ENCODE measurements at places on chromosomes 3 and 15. TPM values are rescaled to one million over a fixed set of nuclear protein-coding genes. Genes with fewer than 3 reads are reported as not detected.
A peak's percentile ranks its signal among the peaks of the same experiment; 100 is the strongest.

Gene WDR93
- not detected for total RNA-seq

Gene PTH1R
- not detected for total RNA-seq

Gene CCK
- not detected for total RNA-seq

- no peak for DNase-seq
These were observed 381.9 kb upstream of the AGTR1 start for GRCh38 chr3:148315756-148316155.

GRCh38 chr3:158221426-158221825 is 111.5 kb downstream of the RSRC1 start:
- no peak for DNase-seq

DNA sequence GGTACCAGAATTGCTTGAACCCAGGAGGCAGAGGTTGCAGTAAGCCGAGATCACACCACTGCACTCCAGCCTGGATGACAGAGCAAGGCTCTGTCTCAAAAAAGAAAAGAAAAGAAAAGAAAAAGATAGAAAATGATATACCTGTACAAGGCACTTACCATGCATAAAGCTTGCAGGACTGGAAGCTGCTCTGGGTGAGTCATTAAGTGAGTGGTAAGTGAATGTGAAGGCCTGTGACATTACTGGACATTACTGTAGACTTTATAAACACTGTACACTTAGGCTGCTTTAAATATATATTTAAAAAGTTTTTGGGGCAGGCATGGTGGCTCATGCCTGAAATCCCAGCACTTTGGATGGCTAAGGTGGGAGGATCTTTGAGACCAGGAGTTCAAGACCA is 99.2 kb downstream of the SLMAP start:
- no peak for DNase-seq

DNA sequence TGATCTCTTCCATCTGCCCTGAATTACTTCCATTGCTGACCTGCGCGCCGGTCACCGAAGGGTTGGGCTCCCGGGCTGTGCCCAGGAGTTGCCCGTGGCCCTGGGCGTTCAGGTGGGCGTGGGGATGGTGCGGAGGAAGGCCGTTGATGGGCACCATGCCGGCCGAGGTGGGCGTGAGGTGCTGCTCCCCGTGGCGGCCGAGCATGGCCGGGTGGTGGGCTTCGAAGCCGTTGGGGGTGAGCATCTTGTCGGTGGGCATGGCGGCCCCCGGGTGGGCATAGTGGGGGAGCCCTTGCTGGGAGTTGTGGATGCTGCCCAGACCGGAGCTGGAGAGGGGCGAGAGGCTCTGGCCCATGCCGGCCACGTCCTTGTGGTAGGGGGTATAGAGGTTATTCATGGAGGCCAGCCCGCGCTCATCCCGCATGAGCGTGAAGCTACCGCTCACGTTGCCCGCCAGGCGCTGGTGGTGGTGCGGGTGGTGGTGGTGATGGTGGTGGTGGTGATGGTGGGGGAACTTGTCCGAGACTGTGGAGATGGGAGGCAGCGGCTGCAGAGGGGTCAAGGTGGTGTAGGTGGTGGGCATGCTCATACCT is 1.0 kb downstream of the ONECUT1 start:
- DNase-seq = no peak

DNA sequence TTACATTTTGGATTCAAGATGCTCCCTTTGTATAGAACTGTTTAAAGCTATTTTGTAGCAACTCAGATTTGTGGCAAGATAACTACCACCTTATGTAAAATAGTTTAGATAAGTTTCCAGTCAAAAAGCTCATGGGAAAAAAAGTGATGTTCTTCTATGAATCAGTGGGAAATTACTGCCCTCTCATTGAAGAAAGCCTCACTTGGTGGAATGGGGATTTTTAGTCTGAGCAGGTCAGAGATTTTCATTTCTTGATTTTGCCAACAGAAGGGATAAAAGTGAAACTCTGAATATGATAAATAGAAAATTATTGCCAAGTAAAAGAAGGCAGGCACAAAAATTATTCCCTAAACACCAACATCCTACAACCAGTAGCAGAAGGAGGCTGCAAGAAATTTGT is 25.8 kb upstream of the CSTA start:
- no peak for DNase-seq

- no peak for DNase-seq
These were observed 325.4 kb downstream of the UACA start for GRCh38 chr15:70437882-70438451.

- no peak for DNase-seq
These were observed 40.5 kb downstream of the NGRN start for GRCh38 chr15:90305932-90306331.

DNA sequence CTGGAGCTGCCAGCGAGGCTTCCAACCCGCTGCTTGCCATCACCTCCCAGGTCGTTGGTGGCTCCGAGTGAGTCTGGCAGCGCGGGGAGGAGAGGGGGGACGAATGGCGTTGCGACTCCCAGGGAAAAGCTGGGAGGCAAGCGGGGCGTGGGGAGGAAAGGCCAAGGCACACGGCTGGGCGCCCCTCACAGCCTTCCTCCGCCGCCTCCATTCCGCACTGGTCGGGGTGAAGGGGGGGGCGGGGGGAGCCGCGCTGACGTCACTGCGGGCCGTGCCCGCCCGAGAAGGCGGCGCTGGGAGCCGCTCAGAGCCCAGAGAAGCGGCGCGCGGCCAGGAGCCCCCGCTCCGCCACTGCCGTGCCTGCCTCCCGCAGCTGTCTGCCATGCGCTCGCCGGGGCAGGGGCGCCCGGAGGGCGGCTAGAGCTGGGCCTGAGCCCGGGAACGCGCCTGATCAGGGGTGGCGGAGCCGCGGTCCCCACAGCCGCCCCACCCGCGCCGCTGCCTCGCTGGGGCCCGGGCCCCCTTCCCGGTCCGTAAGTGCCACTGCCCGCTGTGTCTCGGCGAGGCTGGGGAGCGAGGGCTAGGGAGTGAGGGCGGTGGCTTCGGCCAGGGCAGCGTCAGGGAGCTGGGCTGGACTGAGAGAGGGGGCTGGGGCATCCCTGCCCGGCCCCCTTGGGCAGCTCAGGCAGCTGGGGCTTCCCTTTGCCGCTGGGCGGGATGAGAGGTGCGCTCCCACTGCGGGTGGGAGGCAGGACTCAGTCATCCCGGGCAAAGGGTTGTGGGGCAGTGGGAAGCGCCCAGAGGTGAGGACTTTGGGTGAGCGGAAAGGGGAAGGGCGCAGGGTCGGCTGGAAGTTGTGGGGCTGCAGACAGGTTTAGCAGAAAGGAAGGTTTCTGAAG is 27.8 kb upstream of the POLG start:
- DNase-seq = no peak

- DNase-seq = no peak
These were observed 66.3 kb upstream of the RASGRF1 start for GRCh38 chr15:79156704-79157375.

DNA sequence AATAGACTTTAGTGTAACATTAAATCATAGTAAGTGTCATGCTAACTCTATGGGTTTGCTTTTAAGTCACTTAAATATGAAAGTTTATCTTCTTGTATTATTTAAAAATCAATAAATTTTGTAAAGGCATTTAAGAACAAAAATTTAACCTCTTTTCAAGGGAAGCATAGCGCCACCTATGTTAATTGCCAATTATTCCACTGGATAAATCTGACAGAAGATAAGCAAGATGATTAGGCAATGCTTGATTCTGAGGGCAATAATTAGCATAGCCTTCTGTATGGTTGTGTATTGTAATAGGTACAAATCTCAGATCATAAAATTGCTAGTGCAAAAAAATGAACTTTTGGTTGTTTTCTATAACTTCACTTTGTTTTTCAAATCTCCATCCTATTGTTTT is 560.1 kb downstream of the GRM7 start:
- DNase-seq = no peak

DNA sequence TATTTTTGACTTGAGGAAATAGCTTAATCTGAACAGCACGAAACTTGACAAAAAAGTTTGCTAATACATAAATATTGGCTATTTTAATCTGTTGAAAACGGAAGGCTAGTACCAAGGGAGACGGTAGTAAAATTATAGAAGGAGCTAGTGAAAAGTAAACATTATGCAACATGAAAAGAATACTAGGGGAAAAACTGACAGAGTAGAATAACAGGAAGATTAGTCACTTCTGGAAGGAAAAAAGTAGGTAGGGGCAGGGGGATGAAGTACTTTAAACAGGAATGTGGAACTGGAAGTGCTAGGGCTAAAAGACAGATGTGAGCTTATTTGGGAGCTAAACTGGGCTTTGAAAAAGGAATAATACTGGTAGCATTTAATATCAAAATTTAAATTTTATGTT is 60.1 kb downstream of the MBNL1 start:
- DNase-seq = no peak

DNA sequence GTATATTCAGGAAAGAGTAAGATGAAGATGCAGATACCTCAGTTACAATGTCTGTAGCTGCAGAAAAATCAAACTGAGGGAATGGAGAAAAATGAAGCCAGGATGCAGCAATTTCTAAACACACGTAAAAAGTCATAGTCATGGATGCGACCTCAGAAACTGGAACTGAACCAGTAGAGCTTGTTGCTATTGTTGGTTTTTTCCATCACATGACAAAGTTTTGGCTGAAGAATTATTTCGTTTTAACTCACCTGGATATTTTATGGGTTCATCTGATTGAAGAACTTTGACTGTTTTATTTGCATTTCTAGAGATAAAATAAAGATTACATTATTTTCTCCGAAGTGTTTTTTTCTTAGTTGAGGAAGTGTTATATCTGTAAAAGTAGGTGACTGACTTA is 591.2 kb downstream of the ZBBX start:
- no peak for DNase-seq

Gene ACKR2
- 0.74 TPM for total RNA-seq

Gene ROBO1
- not detected for total RNA-seq

GRCh38 chr3:69182588-69183316 is 60.4 kb upstream of the LMOD3 start:
- DNase-seq = no peak

- DNase-seq = no peak
These were observed 26.7 kb downstream of the RAD51 start for GRCh38 chr15:40721701-40722100.

Gene GOLGA8N
- total RNA-seq = 1.0 TPM

- DNase-seq = no peak
These were observed 88.0 kb downstream of the PIK3R4 start for GRCh38 chr3:130658678-130659077.

GRCh38 chr15:46343196-46343935 is 708.5 kb downstream of the SQOR start:
- DNase-seq = no peak

GRCh38 chr3:114144909-114145688 is 33.8 kb downstream of the DRD3 start:
- peak; percentile 72 for DNase-seq

Gene GPR176
- 0.21 TPM for total RNA-seq

DNA sequence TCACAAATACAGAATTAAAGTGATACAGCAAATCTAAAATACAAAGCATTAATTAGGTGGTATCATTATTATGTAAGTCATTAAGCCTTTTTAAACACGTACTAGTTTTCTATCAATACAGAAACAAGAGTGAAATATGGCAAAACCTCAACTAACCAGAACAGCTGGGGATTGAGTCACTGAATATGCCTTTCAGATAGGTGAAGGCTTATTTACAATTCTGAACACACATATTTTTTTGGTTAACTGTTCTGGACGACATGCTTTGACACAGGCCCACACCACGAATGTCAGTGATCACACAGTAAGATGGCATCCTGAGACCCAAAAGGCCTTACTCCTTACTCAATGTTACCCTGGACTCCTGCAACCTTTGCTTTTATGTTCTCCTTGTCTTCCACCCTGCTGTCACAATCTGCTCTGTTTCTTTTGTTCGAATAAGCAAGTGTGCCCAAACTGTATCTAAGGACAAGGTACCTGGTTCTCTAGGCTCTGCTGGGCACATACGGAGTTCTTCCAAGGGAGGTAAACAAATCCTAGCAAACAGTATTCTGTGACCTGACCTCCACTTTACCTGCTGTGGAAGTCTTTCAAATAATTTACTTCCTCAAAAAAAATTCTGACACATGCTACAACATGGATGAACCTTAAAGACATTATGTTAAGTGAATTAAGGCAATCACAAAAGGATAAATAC is 7.0 kb downstream of the SFMBT1 start:
- no peak for DNase-seq

- no peak for DNase-seq
These were observed 29.1 kb upstream of the SCG3 start for GRCh38 chr15:51652084-51652668.

DNA sequence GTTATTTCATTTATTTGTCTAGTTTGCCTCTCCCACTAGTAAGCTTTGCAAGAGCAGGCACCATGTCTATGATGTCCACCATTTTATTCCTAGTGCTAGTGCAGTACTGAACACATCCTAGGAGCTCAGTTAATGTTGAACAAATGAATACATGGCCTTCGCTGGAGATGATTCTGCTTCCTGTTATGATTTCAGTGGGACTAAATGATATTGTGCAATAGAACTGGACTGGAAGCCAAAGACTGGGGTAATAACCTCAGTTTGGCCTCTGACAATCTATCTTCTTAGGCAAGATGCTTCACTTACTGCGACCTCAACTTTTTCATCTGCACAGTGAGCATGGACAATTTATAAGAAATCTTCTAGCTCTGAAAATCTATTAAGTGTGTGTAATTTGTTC is 191.3 kb downstream of the ADAMTSL3 start:
- no peak for DNase-seq

DNA sequence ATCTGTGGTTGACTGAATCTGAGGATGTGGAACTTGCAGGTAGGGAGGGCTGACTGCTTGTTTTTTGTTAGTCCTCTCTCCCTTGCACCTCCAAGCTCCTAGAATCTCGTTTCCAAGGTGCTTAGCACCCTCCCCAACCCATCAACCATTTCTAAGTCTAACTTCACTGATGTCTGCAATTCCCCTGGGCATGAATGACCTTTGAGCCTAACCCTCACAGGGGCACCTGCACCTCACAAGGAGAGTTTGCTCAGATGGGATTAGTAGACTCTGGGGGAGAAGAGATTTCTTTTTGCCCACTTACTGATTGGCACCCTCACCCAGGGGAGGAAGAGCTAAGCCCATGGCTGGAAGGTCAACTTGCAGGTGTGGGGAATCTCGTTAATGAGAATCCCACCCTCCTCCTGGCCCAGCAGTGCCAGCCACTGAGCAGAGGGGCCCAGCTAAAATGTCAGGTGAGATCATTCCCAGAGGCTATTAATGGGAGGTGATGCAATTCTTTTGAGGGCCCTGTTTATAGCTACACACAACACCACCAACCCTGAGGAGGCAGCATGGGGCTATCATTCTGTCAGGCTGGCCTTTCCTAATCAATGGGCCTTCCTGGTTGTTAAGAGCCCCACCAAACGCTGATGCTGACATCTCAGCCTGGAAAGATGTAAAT is 81.6 kb upstream of the HERC1 start:
- DNase-seq = no peak

Gene PRR20G
- not detected for total RNA-seq

DNA sequence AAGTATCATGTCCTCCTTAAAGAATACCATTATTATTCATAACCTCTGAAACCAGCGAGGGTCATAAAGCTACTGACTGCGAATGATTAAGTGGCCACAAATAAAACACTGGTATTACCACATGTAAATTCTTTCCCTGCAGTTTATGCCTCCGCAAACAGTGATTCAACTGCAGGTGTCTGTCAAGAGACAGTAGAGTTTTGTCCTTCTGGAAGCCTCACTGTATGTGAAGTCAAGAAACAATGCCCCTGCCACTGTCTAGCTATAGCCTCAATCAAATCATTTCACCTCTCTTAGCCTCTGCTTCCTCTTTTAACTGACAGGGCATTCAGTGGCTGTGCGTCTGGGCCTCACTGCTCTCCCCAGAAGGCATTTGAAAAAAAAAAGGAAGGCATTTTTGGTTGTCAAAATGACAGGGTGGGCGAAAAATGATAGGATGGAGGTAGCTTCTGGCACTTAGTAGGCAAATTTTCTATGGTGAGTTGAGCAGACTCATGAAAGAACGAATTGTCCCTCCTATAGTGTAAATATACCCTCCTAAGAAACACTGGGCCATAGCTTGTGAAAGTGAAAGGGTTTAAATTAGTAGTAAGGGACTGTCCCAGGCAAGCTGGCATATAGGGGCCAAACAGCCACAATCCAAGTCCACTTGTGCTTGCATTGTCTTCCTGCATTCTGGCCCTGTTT is 66.7 kb downstream of the FILIP1L start:
- no peak for DNase-seq
